Glomerular endothelial cell (primary cell): ENCODE measurements at places on chromosomes 4 and X. TPM values are rescaled to one million over a fixed set of nuclear protein-coding genes. Genes with fewer than 3 reads are reported as not detected.

DNA sequence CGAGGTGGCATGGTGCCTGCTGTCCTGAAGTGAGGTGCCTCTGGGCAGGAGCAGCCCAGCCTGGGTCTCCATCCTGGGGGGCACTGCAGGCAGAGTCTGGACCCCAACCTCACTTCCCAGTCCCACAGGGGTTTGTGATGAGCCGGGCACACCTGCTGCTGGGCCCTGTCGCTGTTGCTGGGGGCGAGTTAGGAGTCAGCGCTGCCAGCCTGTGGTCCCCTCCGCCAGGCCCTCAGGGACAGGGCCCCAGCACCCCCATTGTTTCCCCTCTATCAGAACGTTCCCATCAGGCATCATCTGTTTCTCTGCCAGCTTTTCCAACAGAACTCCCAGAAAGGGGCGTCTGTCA is 23.4 kb downstream of the WFS1 start:
- no peak for DNase-seq

Gene MAGEA2
- not detected in 2 replicates for total RNA-seq

Gene FRMD7
- total RNA-seq = not detected in 2 replicates

GRCh38 chrX:9832811-9833210 is 46.6 kb downstream of the SHROOM2 start:
- no peak for DNase-seq

Gene FRMPD3
- total RNA-seq = not detected in 2 replicates

GRCh38 chrX:66030505-66031317 is 9.2 kb downstream of the VSIG4 start:
- no peak for DNase-seq

DNA sequence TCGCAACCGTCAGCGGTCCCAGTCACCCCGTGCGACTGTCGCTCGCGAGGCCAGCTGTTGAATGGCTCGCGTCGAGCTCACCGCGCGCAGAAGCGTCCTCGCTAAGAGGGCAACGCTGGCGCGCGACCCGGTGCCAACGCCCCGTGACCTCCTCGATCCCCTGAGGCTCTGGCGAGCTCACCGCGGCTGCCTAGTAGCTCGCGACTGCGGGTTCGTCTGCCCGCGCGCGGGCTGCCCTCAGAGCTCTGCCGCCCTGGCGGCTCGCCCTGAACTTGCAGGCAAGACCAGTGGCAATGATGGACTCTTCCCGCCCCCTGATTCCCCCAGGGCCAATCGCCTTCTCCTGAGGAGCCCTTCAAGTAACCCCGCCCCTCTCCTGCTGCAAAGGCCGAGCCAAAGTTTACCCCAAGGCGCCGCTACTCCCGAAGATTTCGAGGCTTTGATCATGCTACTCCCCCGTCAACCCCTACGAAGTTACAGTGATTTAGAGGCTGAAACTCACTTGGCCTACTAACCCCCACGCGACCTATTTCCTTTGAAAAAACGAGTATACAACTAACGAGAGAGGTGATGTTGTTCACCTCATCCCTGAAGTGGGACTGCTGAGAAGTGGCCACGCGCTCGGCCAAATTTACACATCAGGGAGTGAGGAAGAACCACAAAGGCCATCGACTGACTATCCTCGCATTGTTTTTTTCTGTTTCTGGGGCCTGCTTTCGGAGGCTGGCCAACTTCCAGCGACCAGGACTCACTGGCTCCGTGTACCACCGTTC is 37.5 kb downstream of the PGRMC1 start:
- DNase-seq = no peak

DNA sequence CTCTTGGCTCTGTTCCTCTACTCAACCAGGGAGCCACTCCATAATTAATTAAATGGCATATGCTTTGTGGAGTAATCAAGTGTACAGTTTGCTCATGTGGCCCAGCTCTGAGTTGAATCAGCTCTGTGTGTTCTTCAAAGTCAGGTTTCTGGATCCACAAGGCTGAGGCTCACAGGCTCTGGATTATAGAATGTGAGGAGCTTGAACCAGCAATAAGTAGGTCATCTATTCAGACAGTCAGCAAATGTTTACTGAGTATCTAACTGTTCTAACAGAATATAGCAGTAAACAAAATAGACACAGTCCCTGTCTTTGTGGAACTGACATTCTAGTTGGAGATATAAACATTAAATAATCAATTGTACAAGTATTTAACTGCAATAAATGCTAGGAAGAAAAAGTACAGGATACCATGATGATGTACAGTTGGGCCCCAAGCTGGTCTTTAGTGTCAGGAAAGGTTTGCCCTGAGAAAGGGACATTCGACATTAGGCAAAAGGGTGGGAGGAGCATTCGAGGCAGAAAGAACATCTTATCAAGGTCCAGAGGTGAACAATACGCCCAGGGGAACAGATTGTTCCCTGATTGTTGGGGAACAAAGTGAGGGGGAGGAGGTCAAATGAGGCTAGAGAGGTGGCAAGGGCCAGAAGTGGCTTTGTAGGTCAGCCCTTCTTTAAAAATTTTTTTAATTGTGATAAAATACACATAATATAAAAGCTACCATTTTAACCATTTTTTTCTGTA is 20.5 kb upstream of the TSR2 start:
- DNase-seq = no peak

Gene SYP
- total RNA-seq = 0.18 TPM in 1 of 2 replicates, not detected in the other

Gene BCAP31
- total RNA-seq = 206 and 215 TPM in 2 replicates

- no peak for DNase-seq
Observed at GRCh38 chrX:129632443-129632842, 22.3 kb downstream of the APLN start.

Gene REELD1
- not detected in 2 replicates for total RNA-seq
